ENCODE measurements at places on chromosomes 3 and 15.

GRCh38 chr3:25826510-25826909, 36.6 kb downstream of the OXSM start:
- DNase-seq, result no peak

GRCh38 chr3:163939926-163940325, 1138.4 kb downstream of the SI start:
- DNase-seq, result no peak

GRCh38 chr3:189038773-189039745, 132.7 kb upstream of the TPRG1 start:
- DNase-seq, result no peak

DNA sequence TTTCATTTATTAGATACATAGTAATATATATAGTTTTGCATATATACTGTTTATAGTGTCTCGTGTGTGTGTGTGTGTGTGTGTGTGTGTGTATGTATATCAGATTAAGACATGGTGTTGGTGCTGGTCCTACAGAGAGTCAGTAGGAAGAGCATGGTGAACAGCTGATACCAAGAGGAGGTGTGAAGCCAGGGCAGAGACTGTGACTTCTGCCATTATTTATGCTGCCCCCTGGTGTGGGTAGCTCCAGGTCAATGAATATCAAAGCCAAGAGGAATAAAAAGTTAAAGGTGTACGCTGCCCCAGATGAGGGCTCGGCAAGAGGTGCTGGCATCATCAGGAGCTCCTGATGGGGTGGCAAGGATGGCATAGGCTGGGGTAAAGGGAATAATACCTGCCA, 299.5 kb upstream of the RASGRP1 start:
- no peak for DNase-seq

- no peak for DNase-seq
Measured at GRCh38 chr15:59268852-59269407, 62.3 kb downstream of the LDHAL6B start.

DNA sequence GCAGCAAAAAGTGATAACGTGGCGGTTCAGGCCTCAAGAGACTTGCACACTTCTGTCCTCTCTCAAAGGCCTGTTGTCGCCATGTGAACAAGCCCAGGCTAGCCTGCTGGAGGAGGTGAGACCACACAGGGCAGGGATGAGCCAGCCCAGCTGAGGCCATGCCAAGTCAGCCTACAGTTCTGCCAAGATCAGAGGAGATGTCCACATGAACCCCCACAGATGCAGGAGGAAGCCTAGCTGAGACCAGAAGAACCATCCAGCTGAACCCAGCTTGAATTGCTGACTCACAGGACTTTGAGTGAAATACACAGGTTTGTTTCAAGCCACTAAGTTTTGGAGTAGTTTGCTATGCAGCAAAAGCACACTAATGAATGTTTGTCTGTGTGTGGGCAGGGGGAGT, 50.3 kb upstream of the SEC13 start:
- no peak for DNase-seq

DNA sequence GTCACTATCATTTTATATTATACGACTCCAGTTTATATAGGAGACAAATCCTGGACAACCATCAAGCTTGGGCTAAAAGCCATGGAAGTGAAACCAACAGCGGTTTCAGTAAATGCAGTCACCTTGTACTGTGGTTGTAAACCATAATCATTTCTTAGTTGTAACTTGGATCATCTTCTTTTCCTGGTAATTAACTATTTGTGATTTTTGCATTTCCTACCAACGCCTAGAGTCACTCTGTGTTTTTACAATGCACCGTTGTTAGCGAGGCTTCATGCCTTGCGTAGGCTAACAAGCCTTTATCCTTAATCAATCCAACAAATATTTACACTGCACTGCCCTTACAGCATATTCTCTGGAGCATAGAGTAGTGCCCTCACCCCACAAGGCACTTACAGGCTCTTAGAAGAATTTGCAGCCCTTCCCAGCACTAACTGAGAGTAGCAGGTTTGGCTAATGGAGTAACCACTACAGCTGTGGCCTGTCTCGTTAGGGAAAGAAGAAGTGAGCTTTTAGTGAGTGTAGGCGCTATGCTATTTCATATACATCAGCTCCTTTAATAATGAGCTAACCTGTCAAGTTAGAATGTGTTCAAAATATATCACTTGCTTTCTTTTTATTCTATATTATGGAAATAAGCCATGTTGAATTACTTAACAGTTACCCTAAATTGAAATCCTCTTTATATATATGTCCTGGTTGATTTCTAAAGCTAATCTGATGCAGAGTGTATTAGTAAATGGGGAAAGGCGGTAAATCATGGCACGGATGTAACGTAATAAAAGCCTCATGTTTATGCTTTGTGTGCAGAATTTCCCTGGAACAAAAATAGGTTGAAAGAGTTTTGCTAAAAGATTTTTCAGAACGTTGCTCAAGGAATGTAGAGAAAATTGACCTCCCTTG, 62.8 kb downstream of the ABHD2 start:
- DNase-seq, result no peak

DNA sequence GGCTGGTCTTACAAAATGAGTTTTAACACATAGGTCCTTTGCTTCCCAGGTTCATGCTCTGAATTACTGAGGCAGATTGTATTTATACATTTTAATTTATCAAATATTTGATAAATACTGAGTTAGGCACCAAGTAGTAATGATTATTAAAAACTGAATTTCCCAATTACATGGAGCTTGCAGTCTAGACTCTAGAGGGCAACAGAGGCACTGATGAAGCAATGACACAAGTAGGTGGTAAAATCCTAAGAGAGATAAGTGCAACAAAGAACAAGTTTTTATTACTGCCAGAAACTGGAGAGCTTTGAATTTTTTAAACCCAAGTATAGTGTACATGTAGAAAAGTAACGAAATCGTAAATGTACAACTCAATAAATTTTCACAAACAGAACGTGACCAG, 406.2 kb upstream of the RARB start:
- peak; percentile 23 for DNase-seq

DNA sequence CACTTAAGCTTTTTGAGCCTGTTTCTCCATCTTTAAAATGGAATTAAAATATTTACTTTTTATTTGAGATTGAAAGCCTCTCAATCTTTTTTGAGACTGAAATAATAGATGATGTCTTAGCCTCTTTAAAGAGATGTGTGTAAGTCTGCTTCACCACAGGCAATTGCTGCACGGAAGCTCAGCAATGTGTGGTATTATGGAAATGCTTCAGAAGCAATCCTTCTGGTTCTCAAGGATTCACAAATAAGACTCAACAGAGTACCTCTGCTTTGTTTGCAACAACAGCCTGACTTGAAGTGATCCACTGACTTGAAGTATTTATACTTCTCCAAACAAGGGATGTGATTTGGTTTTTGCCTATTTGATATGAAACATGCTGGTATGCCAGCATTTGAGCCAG, 332.0 kb upstream of the RASGRP1 start:
- DNase-seq, result no peak

- no peak for DNase-seq
Measured at GRCh38 chr3:47007001-47007400, 27.5 kb downstream of the NBEAL2 start.

- DNase-seq, result no peak
Measured at GRCh38 chr15:60548101-60548500, 69.2 kb upstream of the ICE2 start.

GRCh38 chr3:34742151-34742550, 897.2 kb upstream of the ARPP21 start:
- DNase-seq, result no peak

DNA sequence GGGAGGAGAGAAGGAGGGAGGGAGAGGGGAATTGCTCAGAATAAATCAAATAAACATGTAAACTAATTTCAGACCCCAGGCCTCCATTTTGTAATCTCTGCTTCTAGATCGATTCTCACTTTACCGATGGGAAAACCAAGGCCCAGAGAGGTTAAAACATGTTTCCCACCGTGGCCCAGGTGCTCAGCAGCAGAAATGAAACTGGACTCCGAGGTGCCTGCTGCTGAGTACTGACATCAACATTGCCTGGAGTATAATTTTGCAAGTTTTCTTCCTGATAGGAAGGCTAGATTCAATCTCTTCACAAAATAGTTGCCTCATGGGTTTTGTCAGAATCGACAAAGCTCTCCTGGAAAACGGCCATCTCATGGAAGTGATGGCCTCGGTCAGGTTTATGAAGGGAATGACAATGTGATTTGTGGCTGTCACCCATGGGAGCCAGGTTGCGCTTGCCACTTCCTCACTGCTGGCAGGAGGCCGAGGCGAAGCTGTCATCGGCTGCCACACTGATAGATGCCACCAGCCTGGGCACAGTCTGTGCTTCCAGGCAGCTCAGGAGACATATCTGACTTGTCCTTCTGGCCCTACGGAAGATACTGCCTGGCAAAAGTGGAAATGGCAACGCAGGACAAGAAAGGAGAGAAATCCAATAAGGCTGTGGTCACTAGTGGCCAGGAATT, 133.1 kb upstream of the LRRN1 start:
- no peak for DNase-seq

DNA sequence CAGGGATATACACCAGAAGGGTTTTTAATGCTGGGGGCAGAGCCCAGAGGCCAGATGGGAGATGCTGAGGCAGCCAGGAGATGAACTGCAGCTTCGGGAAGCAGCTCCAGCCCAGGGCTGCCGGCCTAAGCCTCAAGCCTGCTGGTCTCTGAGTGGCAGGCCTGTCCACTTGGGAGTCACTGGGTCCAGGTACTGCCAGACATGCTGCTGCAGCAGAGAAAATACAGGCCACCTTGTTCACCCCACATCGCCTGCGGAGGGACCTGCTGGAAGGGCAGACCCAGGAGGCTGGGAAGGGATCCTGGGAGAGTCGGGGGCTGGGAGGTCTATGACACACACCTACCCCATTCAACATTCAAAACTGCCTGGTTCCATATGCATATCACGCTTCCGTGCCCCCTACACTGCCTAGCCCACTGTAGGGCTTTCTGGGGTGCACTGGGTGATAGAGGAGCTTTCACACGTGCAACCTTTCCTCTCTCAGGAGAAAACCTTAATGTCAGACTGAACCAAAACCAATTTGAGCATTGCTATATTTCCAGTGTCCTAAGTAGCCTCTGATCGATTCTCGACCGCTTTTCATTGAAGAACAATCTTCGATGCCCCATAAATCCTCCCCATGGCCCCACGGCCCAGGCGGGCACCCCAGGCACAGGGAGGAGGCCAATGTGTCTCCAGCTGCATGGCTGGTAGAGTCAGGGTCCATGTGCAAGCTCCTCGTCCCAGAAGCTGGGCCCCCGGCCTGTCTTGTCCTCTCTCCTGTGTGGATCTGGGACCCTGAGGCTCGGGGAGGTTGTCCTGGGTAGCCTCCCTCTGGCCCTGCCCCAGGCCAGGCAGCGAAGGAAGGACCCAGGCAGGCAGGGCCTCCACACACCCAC, 147.4 kb downstream of the ATP10A start:
- no peak for DNase-seq

GRCh38 chr3:88410259-88410658, 260.5 kb downstream of the C3orf38 start:
- DNase-seq, result no peak

GRCh38 chr3:147572970-147573340, 163.8 kb downstream of the ZIC1 start:
- DNase-seq, result no peak

GRCh38 chr3:41194701-41195100, 4.6 kb upstream of the CTNNB1 start:
- DNase-seq, result no peak

DNA sequence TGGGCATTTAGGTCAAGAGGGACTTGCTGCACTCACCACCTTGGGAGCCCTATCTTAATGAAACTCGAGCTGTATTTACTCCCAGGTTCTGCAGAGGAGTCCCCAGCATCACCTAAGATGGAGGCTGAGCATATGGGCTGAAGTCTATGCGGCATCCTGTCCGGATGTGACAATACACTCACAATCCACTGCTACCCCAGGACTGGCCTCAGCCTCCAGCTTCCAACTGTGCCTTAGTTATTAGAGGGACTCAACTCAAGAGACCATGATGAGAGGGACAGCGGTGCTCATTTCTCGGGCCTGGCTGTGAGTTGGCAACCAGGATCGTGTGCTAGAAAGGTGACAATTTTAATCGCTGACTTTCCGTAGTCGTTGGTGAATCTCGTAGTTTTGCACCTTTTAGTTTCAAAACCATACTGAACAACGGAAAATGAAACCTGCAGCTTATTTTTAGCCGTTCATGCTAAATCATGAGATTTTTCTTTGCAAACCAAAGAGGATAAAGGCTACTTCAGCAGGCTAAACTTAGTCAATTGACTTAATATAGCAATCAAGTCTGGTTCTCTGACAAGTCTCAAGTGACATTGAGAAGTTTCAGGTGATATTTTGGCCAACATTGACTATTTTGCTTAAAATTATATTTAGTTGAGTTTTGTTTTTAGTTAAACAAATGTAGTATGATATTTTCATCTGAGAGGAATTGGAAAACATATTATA, 11.1 kb downstream of the ZBTB38 start:
- no peak for DNase-seq

GRCh38 chr3:107446706-107447105, 69.5 kb downstream of the CCDC54 start:
- DNase-seq, result no peak

DNA sequence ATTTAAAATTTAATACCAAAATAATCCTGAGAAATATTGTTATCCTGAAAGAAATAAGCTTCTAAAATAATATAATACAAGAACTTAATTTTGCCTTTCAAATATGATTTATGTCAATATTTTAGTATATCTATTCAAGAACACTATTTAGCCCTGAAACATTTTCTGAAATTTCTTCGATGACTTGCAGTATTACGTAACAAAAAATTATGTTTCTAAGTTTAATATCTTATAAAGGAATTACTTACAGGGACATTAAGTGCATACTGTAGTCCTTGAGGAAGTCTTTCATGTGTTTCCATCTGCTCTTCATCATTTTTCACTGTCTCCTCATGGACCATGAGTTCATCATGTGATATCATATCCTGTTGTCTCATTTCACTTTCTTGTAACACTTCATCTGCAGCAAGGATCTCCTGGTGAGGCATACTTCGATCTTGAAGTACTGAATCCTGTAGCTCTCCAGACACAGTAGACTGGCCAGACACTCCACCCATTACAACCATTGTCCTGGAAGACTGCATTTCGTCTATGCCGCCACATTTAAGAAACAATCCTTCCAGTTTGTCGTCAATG, 62.0 kb downstream of the ZNF148 start:
- DNase-seq, result no peak

- DNase-seq, result no peak
Measured at GRCh38 chr15:51342227-51342999, 958 bp downstream of the GLDN start.

DNA sequence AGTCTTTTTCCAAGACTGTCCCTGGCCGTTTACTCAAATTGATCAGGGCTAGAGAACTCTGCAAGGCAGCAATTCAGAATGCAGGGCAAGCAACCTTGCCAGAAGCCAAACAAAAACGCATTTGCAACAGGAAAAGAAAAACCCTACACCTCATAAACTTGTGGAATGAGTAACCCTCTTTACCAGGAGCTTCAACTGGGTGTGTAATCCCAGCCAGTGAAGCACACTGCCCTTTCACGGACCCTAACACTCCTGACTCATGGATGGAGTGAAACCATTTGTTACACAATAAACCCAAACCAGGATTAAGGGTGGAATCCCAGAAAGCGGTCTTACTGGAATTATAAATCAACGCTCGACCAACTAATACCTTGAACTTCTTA, 14.8 kb upstream of the LDHAL6B start:
- no peak for DNase-seq
